ENCODE measurements at places on chromosomes 12 and 14. TPM values are rescaled to one million over a fixed set of nuclear protein-coding genes. Genes with fewer than 3 reads are reported as not detected.

DNA sequence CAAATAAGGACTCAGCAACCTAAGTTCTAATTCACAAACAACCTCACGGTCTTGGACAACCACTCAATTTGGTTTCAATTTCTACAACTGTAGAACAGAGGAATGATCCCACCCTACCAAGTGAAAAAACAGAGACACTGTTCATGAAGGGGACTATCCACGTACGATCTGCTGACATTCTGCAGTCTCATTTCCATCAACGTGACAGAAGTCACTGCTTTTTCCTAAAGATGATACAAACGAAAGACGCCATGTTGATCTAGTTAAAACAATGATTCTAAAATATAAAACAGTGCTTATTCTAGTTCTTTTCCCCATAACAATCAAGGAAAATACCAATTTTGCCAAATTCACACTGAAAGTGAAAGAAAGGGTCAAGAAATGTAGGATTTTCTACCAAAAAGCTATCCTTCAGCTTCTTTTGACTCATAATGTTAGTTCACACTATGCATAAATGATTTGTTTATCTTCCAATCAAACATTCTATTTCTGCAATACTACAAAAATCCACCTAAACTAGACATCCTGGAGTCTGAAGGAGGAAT, 38.1 kb downstream of the CORO1C start:
- H3K27ac ChIP-seq = peak overlapping the region; percentile 97
- no peak for DNase-seq
- H3K36me3 ChIP-seq = no peaks in the 10 kb centered on the region
- no peak overlapping the region for H3K4me3 ChIP-seq
- H3K27me3 ChIP-seq = no peaks in the 10 kb centered on the region

SYCP3 gene
- 1.5 TPM for polyA plus RNA-seq

LGR5 gene
- polyA plus RNA-seq = 0.09 TPM

DNA sequence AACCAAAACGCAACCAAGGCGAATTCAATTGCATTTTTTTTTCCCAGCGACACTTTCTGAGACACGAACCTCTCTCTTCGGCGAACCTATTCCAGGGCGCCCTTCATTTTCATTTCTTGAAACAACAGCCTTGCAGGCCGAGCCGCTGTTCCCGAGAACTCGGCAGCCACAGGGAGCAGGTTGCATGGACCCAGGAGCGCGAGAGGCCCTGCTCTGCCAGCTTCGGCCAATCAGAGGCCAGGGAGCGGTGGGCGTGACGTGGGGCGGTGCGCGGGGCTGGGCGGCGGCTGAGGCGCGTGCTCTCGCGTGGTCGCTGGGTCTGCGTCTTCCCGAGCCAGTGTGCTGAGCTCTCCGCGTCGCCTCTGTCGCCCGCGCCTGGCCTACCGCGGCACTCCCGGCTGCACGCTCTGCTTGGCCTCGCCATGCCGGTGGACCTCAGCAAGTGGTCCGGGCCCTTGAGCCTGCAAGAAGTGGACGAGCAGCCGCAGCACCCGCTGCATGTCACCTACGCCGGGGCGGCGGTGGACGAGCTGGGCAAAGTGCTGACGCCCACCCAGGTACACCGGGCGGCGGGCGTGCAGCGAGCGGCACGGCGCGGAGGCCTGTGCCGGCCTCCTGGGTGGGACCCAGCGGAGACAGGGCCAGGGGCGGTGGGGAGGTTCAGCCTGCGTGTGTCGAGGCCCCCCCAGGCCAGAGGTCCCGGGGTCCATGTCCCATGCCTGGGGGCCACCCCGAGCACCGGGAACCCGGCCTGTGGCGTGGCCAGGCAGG, at the start of gene PEBP1:
PEBP1 (plus strand) TSS at position 337 of the 771 bp plus-strand sequence; CDS start at position 423, 86 bp downstream.
- peak; percentile 86 for DNase-seq
- peaks cover 10% of the 10 kb centered on the region for H3K4me1 ChIP-seq
- H3K4me3 ChIP-seq = peak within 1 kb of the TSS; percentile 93

DNA sequence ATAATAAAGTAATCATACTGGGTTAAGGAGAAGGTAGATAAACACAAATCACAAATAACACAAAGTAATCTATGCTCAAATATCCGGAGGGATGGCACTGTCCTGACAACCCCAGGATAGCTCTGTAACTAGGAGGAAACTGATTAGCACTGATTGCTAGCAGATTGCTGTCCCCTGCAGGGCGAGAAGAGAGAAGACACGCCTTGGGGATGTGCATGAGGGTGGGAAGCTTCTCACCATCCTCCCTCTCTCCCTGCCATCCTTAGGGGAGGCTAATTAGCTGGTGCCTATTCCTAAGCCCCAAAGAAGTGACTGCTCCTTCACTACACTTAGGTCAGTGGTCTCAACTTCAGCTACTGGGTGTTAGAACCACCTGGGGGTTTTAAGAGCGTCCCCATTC, 27.0 kb upstream of the TMEM260 start:
- H3K36me3 ChIP-seq = no peaks in the 10 kb centered on the region
- H3K27me3 ChIP-seq = no peaks in the 10 kb centered on the region
- no peak overlapping the region for H3K27ac ChIP-seq
- H3K4me3 ChIP-seq = no peak overlapping the region
- peak; percentile 68 for DNase-seq

Data from GM23338 (cell line).